Activated CD8-positive, alpha-beta memory T cell treated with anti-CD3 and anti-CD28 coated beads for 4 hours (primary cell): ENCODE measurements at places on chromosomes 6 and 20.

- DNase-seq, result no peak
These were observed 174.2 kb downstream of the ISM1 start for GRCh38 chr20:13395232-13395631.

DNA sequence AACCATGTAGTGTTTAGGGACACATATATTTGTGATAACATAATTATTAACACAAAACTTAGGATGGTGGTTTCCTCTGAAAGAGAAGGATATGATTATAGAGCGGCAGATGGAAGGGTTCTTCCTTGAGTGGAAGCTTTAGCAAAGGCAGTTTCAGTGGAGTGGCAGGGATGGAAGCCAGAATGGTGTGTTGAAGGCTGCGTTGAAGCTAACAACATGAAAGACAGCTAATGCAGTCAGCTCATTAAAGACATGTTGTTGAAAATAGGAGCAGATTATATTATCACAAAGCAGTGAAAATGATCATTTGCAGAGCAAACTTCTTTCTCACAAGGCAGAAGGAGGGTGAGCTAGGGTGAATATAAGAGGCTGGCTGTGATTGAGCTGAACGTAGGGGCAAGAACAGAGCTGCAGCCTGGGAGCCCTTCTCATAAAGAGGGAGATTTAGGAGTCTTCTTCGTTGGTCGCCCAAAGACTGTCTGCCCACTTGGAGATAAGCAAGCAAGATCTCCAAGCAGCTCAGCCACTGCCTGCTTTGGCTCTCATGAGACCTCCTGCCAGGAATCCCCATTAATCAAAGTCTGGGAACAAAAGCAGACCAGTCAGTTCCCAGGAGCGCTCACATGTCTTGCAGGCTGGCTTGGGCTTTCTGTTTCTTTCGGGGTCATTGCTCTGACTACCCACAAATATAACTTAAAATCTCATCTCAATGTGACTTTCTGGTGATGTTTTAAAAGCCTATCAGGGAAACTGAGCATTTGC lies 2.6 kb upstream of the ANKRD6 start:
- no peak for DNase-seq

DNA sequence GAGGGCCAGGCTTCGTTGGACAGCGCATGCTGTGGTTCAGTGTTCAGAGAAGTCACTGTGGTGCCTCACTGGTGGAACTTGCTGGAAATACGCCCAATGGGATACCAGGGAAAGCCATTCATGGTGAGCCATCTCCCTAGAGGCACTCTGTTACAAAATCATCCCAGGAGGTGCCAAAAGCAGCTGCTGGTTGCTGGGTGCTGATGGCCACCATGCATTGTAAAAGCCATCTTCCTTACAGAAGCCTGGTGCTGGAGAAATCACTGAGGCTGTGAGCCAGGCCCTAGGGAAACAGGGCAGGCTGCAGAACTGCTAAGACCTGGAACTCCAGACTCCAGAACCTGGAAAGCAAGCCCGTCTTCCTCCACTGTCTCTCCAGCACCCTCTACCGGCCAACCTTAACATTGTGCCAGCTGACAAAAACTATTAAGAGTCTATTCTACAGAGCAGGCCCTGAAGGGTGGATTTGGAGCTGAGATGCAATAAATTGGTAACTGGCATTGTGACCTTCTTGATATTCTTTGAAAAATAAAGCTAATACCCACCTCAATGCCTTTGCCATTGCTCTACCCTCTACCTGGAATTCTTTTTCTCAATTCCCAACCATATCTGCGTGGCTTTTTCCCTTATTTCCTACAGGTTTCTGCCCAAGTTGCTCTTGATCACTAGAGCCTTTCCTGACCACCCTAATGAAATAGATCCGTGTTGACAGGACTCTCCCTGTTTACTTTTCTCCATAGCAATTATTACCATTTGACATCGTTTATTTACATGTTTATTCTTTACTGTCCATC lies 18.5 kb downstream of the SNRPB start:
- peak; percentile 21 for DNase-seq

DNA sequence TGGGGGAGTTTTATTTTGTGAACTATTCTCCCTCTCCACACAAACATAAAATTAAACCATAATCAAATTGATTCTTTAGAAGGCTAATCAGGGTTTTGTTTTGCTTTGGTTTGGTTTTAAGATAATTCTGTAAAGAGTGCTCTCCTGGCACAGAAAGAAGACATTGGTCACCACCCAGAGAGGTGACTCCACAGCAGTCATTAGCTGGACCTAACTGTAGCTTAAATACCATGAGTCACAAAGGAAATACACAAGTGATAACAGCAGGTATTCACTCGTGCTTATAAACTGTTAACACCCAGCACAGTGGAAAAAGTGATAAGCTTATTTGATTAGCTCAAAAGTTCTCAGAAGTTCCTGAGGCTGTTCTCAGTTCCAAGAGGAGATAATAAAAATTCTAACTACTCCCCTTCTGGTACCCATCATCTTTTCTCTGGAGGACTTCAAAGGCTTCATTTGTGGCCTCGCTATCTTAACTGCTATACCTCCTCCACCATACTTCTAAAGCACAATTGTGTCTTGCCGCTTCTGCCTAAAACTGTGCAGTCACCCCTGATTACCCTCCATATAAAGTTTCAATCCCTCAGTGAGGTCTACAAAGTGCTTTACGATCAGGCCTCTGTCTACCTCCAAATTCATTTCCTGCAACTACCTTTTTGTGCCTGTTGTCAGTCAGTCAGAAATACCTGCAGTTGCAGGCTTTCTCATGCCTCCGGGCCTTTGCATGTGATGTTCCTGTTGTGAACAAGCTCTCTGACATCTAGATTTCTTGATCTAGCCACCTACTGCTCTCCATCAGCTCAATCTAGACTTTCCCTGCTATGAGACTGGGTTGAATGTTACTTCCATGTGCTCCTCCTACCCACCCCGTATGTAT lies 201.1 kb downstream of the SAMD5 start:
- no peak for DNase-seq

GRCh38 chr20:3222635-3223600 lies 13.6 kb downstream of the ITPA start:
- no peak for DNase-seq

DNA sequence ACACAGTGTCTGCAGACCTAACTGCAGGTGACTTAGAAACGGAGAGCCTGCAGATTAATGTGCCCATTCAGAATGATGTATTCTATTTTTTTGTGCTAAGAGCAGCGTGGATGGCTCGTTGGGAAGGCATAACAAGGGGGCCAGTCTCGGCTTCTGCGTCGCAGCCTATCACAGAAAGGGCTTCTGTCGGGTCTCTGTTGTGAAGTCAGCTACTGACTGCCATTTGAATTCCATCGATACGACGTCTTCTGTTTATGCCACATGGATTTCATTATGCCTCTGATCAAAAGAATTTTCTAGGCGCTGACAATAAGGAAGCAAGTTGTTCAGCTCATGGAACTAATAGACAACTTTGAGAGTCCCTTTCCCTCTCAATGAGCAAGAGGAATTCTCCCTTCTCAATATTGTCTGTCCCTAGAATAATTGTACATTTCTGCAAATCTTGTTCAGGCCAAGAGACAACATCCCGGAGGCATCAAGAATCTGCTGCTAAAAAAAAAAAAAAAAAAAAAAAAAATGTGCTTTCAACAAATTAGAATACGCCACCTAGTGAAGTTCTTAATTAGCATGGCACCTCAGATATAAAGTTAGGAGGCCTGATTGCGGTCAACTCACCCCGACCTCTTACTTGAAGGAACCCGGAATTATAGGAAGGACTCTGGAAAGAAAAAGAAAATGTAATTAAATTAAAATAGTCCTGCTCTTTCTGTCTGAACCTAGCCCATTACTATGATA lies 223.9 kb downstream of the TSHZ2 start:
- no peak for DNase-seq

DNA sequence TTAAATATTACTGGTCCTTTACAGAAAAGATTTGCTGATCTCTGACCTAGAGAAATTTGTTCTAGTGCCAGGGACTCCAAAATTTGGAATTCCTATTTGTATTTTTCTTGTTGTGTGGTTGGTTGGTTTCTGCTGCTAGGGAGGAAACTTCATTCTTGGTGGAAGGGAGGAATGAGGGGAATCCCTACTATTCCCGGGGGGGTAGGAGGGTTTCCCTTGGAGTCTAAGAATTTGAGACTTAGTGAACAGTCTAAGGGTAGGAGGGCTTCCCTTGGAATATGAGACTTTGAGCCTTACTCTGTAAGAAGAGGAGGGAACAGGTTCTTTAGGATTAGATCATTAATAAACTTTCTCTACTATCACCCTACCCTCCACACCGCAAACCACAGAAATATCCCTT lies 67.1 kb upstream of the ADGRF1 start:
- no peak for DNase-seq

DNA sequence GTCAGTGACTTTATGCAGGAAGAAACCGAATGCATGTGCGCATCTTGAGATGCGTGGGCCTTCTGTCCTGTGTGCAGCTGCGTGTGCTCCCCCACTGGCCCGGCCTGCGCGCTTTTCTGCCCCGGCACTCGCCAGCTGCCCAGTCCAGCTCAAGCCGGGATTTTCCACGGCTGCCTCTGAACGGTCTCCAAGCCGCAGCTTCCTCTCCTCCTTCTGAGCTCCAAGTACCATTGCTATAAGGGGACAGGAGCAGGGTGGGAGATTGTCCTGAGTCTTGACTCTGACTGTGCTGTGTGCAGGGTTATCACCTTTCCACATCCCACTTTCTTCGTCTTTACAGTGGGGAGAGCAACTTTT lies 302.8 kb downstream of the THBS2 start:
- DNase-seq, result no peak

DNA sequence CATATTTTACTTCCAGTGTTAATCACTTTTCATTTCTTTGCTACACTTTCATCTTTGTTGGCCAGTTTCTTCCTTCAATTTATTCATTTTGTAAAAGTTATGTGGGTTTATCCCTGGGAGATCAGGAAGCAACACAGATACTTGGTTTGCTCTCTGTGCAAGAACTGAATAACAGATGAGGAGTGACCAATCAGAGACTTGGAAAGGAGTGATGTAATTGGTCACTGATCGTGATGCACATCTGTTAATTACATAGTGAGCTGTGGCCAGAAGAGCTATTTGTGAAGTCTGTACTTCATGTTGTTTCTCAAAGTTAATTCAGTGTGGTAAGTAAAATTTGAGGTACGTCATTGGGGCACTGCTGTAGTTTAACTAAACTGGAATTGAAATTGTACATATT lies 21.3 kb downstream of the ANKRD6 start:
- no peak for DNase-seq

GRCh38 chr6:158624684-158625682 lies 19.6 kb downstream of the DYNLT1 start:
- no peak for DNase-seq

DNA sequence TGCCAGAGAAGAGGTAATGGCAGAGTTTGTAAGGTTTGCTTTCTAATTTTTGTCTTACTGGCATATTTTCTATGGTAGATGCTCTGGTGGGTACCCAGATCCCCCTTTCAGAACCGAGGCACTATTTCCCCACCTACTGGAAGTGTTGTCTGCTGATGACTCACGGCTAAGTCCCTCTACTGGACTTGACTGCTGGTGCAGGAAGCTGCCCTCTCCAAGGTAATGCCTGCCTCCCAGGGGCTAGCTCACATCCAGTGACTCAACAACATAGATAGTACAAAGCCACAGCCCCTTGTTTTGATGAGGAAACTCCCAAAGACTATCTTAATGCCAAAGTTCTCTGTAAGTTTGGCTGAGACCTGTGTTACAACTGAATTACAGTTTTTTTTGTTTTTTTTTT lies 285.4 kb upstream of the FLRT3 start:
- DNase-seq, result no peak

DNA sequence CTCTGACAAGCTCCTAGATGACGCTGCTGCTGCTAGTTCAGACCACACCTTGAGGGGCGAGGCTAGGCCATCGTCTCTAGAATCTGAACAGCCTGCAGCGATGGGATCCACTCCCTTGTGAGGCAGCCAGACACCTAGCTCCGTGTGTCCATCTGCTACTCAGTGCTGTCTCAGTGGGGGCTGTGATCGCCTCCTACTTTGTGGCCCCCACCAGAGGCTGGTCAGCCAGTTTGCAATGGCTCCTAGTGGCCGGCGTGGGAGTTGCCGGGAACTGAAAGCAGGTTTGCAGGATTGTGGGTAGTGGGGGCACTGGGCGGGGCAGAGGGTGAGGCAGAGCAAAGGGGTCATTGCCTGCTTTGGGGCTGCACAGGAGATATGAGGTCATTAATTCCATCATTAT lies 2.8 kb downstream of the CCN5 start:
- DNase-seq, result no peak

GRCh38 chr20:23233341-23233740 lies 117.2 kb upstream of the NXT1 start:
- no peak for DNase-seq

GRCh38 chr6:163958646-163959045 lies 544.1 kb downstream of the QKI start:
- DNase-seq, result no peak

DNA sequence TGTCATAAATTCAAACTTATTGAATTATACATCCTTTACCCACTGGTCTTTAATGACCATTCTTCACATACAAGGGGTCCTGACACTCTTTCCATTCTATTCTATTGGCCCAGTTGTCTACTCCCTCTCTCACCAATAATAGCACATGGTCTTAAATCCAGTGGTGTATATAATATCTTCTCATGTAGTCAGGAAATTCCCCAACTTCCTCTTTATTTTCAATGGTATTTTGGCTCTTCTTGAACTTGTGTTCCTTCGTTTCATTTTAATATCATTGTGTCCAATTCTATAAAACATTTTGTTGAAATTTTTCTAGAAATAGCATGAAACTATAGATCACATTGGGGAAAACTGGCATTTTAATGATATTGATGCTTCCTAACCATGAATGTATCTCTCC lies 36.8 kb downstream of the PSMB9 start:
- DNase-seq, result no peak

GRCh38 chr20:39849171-39849570 lies 839.9 kb downstream of the MAFB start:
- DNase-seq, result no peak

DNA sequence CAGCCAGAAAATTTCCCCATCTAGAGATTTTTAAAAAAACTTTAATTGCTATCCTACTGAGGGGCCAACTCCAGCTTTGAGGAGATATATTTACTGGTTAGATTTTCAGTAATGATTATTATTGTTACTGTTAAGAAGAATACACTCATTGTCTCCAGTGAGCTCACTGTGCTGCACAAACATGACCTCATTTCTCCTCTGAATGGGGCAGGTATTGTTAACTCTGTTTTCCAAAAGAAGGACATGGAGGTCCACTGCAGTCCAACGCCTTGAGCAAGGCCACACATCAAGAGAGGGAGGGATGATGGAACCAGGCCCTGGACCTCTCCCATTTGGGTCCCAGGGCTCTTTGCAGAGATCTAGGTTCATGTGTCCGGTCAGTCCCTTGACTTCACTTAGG lies 13.9 kb upstream of the SCUBE3 start:
- no peak for DNase-seq
